Effector CD4-positive, alpha-beta T cell (primary cell): ENCODE measurements at places on chromosomes 6 and 20.
A peak's percentile ranks its signal among the peaks of the same experiment; 100 is the strongest.

DNA sequence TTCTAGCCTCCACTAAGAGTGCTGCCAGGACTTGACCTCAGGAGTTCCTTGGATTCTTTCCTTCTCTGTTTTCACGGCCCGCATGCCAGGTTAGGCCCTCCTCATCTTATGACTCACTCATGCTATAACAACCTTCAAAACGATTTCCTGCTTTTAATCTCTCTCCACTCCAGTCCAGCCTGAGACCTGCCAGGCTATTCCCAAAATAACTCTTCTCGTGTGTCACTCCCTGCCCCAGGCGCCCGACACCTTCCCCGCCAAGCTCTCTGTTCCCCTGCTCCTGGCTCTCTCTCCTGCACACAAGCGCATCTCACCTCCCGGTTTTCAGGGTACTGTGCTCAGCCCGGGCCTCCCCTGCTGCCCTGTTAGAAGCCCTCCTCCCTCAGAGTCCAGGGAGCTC lies 64.1 kb upstream of the RPS6KA2 start:
- DNase-seq = no peak

DNA sequence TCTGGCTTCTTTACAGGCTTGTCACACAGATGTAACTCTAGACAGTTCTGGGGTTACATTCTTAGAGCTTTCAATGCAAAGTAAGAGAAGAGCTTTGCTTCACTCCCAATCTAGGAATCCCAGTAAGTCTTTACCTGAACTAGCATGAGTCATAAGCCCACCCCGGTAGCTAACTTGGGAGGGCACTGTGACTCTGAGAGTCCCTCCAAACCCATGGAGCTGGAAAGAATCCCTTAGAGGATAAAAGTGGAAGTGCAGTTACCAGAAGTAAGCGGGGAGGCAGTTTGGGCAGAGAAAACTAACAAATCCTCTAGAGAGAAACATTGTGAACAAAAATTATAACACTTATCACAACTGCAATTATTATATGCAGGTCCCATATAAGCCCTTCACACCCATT lies 84.0 kb upstream of the SMLR1 start:
- DNase-seq = no peak

DNA sequence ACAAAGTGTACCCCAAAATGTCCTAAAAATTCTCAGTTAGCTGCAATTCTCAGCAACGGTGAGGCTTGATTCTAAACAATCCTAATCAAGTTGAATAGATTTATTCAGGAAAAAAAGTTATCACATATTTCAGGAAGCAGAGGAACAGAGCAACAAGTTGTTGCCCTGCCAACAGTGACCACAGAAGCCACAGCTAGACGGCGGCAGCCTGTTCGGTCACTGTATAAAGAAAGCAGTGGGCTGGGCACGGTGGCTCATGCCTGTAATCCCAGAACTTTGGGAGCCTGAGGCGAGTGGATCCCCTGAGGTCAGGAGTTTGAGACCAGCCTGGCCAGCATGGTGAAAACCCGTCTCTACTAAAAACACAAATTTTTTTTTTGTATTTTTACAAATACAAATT lies 171.2 kb upstream of the BMP5 start:
- DNase-seq = no peak

GRCh38 chr6:50840112-50840810 lies 21.6 kb downstream of the TFAP2B start:
- DNase-seq = no peak

DNA sequence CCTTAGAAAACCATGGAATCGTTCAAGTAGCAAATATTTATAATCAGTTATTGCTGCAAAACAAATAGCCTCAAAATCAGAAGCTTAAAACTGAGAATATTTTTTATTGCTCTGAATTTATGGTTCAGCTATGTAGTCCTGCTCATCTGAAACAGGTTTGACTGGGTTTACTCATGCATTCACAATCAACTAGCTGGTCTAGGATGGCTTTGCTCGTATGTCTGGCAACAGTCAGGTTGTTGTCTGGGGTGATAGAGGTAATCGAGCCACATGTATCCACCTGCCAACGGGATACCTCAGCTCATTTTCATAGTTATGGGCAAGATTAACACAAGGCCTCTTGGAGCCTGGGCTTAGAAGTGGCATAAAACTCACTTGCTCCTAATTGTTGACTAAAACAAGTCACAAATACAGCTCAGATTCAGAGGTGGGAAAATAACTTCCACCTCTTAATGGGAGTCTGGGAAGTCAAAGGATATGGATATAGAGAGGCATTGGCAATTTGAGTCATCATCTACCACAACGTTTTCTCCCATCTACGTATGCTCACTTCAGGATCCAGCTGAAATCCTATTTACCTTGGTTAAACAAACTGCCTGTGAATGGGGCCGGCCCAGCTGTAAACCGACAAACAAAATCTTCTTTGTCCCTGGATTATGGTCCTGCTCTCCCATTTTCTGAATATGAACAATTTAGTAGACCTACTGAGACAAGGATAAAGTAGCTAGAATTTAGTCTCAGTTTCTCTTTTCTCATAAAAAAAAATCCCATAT lies 54.5 kb upstream of the TENT5A start:
- DNase-seq = no peak

DNA sequence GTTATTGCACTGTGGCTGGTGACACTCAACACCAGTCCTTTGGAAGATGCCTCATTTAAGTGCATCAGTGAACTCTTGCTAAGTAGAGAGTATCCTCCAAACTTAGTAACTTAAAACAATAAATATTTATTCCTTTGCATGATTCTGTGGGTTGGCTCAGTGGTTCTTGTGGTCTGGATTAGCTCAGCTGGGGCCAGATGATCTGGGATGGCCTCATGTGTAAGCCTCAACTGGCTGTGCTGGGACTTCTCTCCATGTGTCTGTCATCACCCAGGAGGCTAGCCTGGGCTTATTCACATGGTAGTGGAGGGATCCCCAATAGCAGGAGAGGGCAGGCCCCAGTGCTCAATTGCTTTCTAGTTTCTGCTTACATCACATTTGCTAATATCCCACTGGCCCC lies 8.3 kb downstream of the LRRN4 start:
- no peak for DNase-seq

GRCh38 chr6:167825332-167826229 lies 1.1 kb upstream of the AFDN start:
- DNase-seq = no peak

- DNase-seq = no peak
Observed at GRCh38 chr20:7180256-7181045, 413.0 kb downstream of the BMP2 start.

DNA sequence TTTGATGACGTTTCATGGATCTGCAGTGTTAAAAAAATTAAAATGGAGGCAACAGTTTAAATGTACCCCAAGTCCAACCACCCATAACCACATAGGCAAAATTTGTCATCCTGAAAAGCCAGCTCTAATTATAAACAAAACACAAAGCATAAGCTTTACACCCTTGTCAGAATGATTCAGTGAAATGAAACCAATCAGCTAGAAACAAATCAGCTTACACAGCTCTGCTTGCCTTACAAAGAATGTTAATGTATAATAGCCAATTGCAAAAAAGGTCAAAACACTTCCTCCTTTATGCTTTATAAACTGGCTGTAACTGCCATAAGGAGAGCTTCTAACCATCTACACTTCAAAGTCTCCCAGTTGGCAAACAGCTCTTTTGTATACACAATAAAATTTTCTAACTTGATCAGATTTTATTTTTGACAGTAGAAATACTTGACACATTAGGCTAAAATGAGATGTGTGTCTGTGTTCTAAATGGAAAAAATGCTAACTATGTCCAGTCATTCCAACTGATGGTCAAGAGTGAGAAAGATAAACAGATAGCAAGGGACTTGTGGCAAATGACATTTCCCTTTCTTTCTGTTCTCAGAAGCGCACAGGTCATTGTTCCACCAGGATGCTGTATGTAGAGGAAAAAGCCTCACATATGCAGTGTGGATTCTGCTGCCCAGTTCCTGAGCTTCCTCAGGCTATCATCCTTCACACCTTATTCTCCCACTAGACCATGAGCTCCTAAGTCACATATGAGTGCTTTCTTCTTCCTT lies 344.3 kb upstream of the ID4 start:
- DNase-seq = no peak

DNA sequence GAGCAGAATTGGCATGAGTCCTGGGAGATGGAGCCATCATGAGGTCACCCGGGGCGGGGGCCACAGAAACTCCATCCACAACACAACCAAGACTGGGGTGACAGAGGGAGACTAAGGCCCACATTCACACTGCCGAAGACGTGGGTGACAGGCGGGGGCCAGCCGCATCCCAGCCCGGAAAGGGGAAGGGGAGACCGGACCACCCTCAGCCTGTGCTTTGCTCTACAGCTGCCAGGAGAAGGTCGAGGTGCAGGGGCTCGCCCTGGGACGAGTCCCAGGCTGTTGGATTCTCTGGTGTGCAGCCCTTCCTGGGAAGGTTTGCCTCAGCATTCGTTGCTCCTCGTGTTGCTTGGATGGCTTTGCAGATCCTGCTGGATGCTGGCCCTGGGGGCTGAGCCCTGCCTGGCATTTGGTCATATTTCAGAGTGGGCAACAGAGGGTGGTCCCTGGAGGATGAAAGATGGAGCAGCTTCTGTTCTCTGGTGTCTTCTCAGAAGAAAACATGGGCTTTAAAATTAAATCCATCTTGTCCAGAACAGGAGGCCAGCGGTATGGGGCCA lies 328.9 kb downstream of the TAF4 start:
- no peak for DNase-seq

DNA sequence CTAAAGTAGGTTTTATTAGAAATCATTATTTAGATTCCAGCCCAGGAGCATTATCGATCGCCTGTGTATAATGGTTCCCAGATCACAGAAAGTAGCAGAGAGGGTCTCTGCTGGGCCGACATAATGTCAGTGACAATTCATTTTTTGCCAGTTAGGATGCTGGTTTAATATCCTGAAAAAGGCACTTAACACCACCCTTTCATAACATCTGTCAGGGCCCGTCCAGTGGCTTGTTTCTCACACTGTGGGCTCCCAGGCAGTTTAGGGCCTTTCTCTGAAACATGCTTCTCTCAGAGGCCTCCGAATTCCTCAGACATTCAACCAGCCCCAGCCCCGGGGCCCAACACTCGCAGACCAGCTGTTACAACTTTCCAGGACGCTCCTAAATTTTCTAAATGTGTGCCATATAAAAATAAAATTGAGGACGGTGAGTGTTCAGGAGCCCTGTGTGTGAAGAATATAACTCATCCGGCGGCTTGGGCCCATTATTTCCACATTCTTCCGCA lies 108.6 kb upstream of the EYA4 start:
- no peak for DNase-seq

GRCh38 chr20:62480318-62480717 lies 4.5 kb upstream of the GATA5 start:
- no peak for DNase-seq

GRCh38 chr6:169868458-169868857 lies 117.0 kb downstream of the ERMARD start:
- peak; percentile 21 for DNase-seq

GRCh38 chr20:49978685-49979029 lies 4.1 kb upstream of the SNAI1 start:
- DNase-seq = no peak

- no peak for DNase-seq
Observed at GRCh38 chr6:150301846-150302519, 66.8 kb upstream of the IYD start.

DNA sequence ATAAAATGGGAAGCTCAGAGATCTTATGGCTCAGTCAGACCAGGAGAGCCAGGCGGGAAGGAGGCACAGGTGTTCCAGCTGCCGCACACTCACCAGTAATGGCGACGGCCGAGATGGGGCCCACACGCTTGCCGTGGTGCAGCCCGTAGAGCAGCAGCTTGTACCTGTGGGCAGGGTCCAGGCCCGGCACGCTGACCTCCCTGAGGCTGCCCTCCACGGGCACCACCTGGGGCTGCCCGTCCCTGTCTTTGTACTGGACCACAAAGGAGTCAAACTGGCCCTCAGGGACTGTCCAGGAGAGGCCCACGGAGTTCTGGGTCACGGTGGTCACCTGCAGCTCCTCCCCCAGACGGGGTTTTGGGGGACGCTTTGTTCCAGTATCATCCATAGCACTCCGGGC lies 31.2 kb downstream of the CYP21A2 start:
- no peak for DNase-seq

GRCh38 chr6:93218096-93218495 lies 201.3 kb downstream of the EPHA7 start:
- no peak for DNase-seq

- no peak for DNase-seq
Observed at GRCh38 chr6:127267646-127268625, 1.3 kb downstream of the RNF146 start.

GRCh38 chr20:4045741-4046140 lies 30.4 kb upstream of the RNF24 start:
- DNase-seq = no peak

- no peak for DNase-seq
Observed at GRCh38 chr6:12354499-12354898, 64.3 kb downstream of the EDN1 start.
